ENCODE measurements at places on chromosomes 1 and 21.

DNA sequence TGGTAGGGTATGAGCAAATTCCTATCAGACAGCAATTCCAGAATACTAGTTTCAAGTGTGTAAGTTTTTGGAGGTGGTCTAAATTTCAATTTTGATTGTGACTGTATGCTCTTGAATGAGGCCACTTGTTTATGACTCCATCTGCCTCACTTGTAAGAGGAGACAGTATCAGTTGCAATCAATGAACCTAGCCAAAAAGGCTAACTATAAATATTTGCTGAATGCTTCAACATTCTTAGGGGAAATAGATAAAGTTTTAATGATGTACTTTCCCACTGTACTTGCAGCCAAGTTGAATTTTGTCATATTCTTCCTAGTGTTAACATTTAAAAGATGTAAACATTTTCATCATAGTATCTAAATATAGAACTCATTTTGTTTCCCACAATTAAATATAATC, 32.1 kb upstream of the RWDD3 start:
- no peak for DNase-seq

DNA sequence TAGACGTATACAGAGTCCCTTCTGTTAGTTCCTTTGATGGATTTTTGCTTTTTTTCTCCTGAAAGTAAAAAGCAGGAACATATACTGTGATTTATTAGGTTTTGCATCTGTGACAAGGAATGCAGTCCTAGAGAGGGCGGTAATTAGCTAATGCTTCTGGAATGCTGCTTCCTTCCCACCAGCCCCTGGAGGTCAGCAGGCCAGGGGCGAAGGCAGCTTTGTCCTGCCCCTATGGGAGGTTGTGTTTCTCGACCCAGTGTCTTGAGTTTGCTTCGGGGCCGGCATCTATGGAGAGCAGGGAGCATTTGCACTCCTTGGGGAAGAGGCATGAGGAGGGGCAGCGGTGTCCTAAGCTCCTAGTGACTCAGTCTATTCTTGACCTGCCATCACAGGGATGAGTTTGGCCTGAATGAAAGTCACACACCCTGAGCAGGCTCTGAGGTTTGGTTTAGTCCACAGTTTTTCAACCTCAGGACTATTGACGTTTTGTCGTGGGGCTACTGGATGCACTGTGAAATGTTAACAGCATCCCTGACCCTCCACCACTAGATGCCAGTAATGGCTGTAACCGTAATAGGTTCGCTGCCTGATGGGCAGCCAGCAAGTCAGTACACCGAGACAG, 85.0 kb upstream of the KCNJ15 start:
- no peak for DNase-seq

DNA sequence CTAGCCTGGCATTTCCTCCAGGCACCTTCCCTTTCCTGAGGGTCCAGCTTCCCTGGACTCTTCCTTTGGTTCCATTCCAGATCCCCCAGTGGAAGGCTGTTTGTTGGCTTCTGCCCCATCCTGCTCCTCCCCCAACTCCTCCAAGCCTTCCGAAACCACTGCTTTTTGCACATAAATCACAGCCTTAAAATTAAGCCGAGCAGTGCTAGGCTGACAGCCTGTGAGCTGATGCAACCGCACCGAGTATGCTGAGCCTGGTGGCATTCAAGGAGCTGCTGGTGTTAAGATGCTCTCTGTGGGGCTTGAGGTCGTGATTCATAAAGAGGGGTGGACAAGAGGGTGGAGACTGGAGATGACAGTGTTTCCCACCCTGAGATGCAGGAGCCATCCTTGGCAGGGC, 266.6 kb upstream of the C1orf174 start:
- DNase-seq, result no peak

GRCh38 chr1:204191456-204191855, 4.8 kb downstream of the KISS1 start:
- no peak for DNase-seq

- no peak for DNase-seq
Measured at GRCh38 chr1:91891969-91892368, 6.0 kb upstream of the TGFBR3 start.

GRCh38 chr1:174448974-174449373, 1.2 kb downstream of the GPR52 start:
- no peak for DNase-seq

- no peak for DNase-seq
Measured at GRCh38 chr1:188406636-188407035, 1577.9 kb downstream of the PLA2G4A start.

GRCh38 chr1:119593805-119594204, 54.3 kb downstream of the ZNF697 start:
- DNase-seq, result no peak

DNA sequence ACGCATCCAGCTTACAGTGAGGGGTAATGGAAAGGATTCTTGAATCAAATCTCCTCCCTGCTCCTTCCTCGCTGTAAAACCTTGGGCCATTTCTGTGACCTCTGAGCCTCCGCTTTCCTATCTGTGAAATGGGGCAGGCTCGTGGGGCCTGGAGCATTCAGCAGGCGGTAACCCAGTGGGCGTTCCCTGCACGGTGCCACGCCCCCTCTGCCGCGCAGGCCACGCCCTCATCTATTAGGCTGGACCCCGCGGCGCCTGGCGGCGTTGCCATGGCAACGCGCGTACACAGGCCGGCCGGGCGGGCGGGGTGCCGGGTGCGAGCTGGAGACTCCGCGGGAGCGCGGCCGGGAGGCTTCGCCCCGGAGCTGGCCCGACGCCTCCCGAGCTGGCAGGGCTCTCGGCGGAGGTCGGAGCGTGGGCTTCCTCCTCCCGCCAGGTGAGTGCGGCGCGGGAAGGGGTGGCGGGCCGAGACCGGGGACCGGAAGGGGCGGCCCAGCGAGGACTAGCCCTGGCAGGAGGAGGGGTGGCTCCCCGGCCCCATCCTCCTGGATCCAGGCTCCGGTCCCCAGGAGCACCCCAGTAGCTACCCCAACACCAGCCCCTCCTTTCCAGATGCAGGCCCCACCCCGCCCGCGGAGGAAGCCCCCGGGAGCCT, at the start of gene FHAD1:
TSS of gene FHAD1 (plus strand) at position 264 of the 655 bp plus-strand sequence. CDS start 4,562 bp downstream, outside the sequence.
- peak; percentile 13 for DNase-seq

DNA sequence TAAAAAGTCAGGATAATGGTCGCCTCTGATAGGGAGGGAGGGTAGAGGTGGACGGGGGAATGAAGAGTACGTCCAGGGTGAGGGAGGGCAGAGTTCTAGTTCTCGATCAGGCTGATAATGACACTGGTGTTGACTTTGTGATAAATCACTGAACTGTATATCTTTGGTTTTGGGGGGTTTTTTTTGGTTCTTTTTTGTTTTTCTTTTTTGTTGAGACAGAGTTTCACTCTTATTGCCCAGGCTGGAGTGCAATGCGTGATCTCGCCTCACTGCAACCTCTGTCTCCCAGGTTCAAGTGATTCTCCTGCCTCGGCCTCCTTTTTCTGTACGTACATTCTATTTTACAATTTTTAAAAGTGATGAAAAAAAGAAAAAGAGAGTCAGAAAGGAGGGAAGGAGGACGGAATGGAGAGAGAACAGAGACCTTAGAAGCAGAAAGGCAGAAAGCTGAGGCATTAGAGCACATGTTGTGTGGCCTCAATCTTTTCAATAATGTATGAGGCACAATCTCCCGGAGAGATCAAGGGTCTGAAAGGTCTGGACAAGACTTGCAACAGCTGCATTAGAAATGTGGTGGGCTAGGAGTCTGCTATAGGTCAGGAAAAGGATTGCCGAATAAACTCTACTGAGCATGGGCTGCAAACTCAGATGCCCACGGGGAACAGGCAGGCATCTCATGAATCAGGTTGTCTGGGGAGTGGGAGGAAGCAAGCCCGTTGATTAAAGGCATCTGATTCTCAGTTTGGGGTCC, 174.8 kb downstream of the TOMM20 start:
- no peak for DNase-seq

GRCh38 chr1:230400007-230400344, 26.2 kb downstream of the PGBD5 start:
- no peak for DNase-seq

DNA sequence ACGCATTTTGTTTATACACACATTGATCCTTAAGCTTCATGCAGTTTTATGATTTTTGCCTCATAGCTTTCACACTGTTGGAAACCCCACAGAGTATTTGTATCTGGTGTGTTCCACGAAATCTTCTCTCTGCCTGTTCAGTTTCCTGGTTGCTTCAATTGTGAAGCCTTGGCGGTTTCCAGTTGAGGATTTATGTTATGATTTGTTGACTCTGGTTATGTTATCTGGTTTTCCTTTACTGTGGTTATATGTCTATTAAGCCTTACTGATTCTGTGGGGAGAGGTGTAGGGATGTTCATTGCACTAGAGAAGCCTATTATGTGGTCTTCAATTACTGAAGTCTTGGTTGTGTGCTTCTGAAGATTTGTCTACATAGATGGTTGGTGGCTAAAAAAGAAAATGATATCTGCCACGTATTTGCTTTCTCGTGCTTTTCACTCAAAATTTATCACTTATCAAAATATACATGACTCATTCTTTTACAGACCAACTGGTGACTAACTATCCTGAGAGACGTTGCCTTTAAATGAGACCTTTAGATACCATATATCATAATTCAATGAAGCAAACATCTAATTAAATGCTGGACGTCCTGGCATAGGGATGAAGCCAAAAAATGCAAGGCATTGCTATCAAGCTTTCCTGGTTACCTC, 488.0 kb upstream of the B3GALT2 start:
- no peak for DNase-seq

DNA sequence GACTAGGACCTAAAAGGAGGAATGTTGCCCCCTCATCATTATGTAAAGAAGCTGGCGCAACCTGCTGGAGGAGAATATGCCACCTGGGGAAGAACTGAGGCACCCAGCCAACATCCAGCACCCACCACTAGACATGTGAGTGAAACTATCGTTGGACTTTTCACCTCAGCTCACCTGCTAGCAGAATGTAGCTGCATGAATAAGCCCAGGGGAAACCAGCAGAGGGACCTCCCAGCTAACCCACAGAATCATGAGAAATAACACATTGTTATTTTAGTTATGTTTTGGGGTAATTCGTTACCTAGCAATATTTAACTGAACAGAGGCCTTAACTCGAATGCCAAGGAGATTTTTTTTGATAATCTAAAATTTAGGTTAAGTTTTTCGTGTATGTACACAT, 542.5 kb upstream of the DAB1 start:
- DNase-seq, result no peak

- DNase-seq, result no peak
Measured at GRCh38 chr21:44850905-44851657, 22.4 kb downstream of the PTTG1IP start.

- DNase-seq, result peak; percentile 39
Measured at GRCh38 chr1:174165471-174166137, 6.3 kb downstream of the RABGAP1L start.

All from hematopoietic multipotent progenitor cell treated with erythropoietin and hydrocortisone succinate and interleukin-3 and kit ligand, for 17 days (in vitro differentiated cells).